ENCODE measurements at places on chromosomes 6 and 20.

DNA sequence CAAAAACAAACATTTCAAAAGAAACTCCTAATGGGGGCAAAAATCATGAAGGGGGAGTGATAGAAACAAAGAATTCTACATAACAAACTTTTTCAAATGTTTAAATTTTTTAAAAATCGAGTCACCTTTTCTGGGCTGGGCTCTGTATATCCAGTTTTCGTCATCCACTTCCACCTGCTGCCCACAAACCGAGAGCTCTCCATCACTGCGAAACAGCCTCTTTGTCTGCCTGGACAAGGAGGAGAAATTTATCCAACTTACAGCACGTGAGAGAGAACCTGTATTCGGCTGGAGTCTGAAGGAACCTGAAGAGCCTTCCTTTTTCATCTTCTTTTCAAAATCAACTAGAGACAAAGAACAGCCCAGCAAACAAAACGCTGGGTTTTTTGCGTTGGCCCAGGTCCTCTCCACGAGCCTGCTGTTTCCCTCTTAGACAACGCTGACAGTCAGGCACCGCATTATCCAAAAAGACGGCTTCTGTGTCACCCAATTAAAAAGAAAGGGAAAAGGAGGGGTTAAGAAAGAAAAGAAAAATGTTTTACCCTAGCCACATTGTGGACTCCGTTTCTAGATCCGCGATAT lies 72.4 kb upstream of the NHSL1 start:
- no peak for DNase-seq

GRCh38 chr6:168457653-168457934 lies 16.6 kb downstream of the SMOC2 start:
- DNase-seq: no peak

- DNase-seq: no peak
These were observed 8.9 kb downstream of the MANBAL start for GRCh38 chr20:37298190-37298939.

DNA sequence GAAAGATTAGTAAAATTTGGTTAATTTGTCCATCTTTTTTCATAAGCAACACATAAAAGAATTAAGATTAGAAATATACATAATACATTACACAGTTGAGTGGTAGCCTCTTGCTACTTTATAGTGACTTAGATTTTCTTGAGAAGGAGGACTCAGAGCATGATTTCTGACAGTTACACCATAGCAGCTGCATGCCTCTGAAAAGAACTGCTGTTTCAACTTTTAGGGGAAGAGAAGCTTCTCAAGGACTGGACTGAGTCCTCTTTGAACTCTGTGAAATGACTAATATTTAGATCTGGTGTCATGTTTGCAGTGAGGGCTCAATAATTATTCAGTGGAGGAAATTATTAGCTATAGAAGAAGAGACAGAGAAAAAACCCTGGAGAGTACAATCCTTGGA lies 272.5 kb downstream of the BTBD9 start:
- no peak for DNase-seq

GRCh38 chr20:47821481-47822100 lies 36.3 kb upstream of the SULF2 start:
- DNase-seq: no peak

DNA sequence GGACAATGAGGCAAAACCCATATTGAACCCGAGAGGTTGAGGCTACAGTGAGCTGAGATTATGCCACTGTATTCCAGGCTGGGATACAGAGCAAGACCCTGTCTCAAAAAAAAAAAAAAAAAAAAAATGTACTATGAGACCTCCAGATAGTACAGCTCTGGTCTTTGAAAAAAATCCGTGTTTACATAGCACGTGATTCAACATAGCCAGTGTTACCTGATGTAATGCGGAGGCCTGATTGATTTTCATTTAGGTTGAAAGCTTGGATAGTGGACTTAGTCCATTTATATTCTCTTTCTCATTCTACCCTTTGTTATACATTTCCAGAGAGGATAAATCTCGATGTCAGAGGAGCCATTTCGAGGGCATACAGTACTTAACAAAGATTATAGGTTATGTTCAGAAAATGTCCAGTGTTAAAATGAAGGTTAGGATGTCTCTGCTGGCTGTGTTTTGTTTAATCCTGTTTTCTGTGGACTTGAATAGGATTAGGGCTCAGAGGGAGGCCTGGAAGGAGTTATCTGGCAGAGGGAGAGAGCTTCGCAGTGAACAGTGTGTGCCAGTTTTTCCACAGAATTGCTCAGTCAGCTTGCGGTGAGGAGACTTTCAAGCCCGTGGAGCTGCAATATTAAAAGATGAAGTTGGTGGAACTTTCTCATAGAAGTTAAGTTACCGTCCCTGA lies 33.9 kb upstream of the BCLAF1 start:
- no peak for DNase-seq

GRCh38 chr6:155580904-155581303 lies 125.3 kb upstream of the NOX3 start:
- DNase-seq: no peak

DNA sequence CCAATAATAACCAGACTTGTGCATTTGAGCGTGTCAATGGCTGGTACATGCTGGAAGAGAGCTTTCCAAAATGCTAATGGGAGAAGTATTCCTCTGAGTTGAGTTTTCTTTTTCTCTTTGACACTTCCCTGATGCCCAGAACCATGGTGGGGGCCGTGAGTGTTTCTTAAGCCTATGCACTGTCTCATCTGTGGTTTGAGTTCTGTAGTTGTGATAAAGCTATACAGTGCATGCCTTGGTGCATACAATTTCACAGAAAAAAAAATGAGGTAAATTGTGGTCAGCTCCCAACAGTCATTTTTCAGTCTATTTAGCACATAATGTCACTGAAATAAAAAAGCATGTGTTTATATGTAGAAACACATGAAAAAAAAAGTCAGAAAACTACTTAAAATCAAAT lies 204.8 kb downstream of the HDGFL1 start:
- DNase-seq: no peak

DNA sequence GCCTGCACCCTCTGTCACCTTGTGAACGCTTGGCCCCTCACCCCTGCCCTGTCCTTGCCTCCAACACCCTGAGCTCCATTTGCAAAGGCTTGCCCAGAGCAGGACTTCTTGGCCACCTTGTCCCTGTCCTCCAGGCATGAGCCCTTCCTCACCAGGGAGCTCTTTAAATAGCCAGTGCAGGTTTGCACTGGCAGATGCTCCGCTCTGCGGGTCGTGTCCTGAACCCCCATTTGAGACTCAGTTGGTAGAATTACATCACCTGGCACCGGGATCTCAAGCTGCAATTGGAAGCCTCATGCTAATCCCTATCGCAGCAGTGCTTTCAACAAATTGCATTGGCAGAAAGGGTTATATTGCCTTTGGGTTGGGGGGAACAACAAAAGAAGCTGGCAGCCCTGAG lies 85.9 kb downstream of the TRMT6 start:
- no peak for DNase-seq

- DNase-seq: no peak
These were observed 252.2 kb downstream of the ERMARD start for GRCh38 chr6:170003451-170004160.

- DNase-seq: no peak
These were observed 71.8 kb upstream of the TMEM181 start for GRCh38 chr6:158488065-158488464.

GRCh38 chr6:3571250-3571681 lies 114.4 kb upstream of the SLC22A23 start:
- no peak for DNase-seq

DNA sequence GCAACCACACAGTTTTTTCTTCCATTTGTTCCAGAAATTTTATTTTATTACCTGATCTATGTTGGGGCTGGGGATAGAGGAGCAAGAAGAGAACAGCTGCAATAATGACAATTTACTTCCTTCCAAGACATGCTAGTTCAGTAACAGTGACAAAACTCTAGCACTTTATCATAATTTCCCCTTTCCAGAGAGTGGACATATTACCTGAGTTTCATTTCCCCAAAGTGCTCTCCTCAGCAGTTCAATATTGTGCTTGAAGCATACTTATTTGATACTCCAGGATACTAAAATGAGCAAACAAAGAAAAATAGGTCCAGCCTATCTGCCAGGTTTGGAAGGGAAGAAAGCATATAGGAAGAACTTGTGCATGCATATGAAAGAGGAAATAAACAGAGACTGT lies 157.7 kb downstream of the ID4 start:
- DNase-seq: no peak

DNA sequence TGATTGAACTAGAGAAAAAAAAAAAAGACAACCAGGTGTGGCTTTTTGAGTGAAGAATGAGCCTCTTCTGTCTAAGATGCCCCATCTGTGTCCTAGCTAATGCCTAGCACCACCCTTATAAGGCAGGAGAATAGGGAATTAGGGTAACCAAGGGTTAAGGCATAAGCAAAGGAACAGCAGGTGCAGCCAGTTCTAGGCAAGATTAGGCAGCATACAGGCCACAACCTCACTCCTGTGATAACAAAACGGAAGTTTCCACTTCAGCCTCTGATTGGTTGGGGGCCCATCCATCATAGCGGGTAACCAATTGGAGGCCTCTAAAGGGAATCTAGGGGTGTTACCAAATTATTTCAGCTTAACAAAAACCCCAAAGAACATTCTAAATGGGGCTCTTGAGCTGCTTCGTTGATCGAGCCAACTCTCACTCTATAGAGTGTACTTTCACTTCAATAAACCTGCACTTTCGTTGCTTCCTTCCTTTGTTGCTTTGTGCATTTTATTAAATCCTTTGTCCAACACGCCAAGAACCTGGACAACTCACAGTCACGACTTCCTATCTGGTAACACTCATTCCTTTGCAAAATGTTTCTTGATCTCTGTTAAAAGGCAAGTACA lies 61.9 kb upstream of the TAGAP start:
- DNase-seq: peak; percentile 84

- DNase-seq: no peak
These were observed 150.5 kb upstream of the PRSS16 start for GRCh38 chr6:27096834-27097511.

- no peak for DNase-seq
These were observed 204.3 kb upstream of the CST7 start for GRCh38 chr20:24744747-24745146.

- DNase-seq: no peak
These were observed 19.3 kb downstream of the UQCC2 start for GRCh38 chr6:33692078-33692759.
